NCI-H146 (cell line): ENCODE measurements at places on chromosomes 2 and 18.

- DNase-seq, result peak; percentile 50
Observed at GRCh38 chr18:52341608-52342381, 1.8 kb downstream of the DCC start.

DNA sequence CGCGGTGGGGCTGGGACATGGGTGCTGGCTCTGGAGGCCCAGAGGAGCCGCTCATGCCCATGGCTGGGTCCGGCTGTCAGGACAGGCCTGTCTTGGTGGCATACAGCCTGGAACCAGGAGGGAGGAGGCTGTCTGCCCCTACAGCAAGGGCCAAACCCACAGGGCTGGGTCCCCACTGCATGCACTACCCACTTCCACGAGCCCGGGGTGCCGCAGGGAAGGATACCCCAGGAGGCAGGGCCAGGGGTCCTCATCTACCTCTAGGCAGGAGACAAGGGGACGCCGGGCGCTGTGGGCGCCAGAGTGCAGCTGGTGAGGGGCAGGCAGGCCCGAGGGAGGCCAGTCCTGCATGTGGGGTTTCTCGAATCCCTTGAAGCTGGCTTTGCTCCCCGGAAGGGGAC lies 95.1 kb upstream of the GPC1 start:
- no peak for DNase-seq

DNA sequence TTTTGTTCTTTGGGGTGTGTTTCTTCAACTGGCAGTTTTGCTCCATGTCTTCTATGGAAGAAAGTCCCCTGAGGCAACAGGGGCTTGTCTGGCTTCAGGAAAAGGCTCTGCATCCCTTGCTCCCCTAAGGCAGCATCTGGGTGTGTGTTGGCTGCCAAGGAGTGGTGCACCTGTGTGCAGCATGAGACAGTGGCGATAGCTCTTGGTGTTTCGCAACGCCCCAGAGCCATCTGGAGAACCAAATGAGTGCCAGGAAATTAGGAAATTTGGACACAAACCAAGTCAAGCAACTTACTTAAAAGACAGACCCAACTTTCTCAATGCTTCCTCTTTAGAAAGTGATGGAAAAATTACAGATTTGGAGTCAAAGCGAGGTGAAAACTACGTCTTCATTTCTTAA lies 1044.4 kb upstream of the CNTNAP5 start:
- DNase-seq, result no peak

GRCh38 chr2:128733450-128733849 lies 414.8 kb upstream of the HS6ST1 start:
- no peak for DNase-seq

GRCh38 chr18:47793609-47794008 lies 136.8 kb downstream of the SMAD2 start:
- no peak for DNase-seq

DNA sequence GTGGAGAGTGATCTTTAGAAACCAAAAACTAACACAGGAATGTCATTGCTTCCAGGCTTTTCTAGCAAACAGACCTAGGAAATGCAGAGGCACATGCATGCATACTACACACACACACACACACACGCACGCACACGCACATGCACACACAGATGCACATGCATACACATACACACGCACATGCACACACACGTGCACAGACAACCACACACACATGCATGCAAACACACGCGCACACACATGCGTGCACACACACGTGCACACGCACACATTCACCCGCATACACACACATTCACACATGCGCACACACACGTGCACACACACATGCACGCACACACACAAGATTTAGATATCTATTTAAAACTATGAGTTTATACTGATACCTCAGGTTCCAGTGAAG lies 379.5 kb downstream of the ZNF516 start:
- DNase-seq, result no peak
